ENCODE measurements at places on chromosomes 5 and 9. TPM values are rescaled to one million over a fixed set of nuclear protein-coding genes. Genes with fewer than 3 reads are reported as not detected.

- DNase-seq = no peak
Measured at GRCh38 chr5:14268738-14269137, 125.6 kb downstream of the TRIO start.

GRCh38 chr5:54882101-54882500 is 103.3 kb downstream of the ESM1 start:
- no peak for DNase-seq

GRCh38 chr5:57986761-57987341 is 473.0 kb downstream of the PLK2 start:
- no peak for DNase-seq

DNA sequence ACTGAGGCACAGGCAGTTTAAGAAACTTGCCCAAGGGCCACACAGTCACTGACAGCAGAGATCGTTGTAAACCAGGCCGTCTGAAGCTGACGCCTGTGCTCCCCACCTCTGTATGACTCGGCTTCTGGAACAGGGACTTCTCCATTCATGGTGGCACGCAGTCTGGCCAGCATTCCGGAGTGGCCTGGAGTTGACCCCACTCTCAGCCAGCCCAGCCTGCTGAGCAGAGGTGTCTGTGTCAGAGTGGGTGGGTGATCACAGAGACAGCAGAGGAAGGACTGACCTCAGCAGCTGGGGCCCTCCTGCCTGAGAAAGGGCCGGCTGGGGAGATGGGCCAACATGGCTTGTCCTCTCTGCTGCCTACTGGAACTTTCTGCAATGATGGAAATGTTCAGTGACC is 12.6 kb downstream of the LRSAM1 start:
- DNase-seq = no peak

DNA sequence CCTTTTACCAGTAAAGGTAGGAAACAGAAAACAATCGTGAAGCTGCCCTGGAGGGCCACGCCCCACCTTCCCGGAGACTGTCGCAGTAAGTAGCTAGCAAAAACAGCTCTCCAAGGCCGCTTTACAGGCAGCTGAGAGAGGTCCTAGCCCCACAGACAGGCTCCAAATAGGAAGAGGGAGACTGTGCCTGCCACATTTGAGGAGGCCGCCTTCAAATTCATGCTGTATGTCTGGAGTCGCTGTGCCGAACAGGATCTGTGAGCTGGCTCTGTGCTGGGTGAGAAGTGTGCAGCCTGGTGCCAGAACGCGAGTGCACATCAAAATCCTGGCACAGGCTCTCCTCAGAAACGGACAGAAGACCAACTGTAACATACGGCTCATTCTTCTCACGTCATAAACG is 582.2 kb downstream of the CETN3 start:
- DNase-seq = no peak

GRCh38 chr5:39775797-39776365 is 351.1 kb upstream of the DAB2 start:
- no peak for DNase-seq

DNA sequence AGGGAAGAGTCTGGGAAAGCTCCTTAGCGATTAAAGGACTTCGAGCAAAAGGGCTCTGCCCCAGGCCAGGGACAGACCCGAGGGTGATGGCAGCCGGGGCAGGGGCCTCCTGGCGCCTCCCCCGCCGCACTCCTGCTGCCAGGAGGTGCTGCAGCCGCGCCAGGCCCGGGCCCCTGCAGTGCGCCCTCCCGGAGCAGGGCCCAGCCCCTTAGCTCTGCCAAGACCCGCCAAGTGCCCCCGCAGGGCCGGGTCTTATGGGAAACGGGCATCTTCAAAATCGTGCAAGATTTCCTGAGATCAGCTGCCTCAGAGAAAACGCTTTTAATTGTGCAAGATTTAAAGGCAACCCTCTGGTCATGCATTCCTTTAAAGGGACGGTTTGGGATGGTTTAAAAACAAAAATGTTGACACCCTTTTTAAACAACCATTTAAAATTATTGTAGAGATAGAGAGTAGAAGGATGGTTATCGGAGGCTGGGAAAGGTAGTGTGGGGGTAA is 52.4 kb downstream of the CDC14B start:
- DNase-seq = no peak

DNA sequence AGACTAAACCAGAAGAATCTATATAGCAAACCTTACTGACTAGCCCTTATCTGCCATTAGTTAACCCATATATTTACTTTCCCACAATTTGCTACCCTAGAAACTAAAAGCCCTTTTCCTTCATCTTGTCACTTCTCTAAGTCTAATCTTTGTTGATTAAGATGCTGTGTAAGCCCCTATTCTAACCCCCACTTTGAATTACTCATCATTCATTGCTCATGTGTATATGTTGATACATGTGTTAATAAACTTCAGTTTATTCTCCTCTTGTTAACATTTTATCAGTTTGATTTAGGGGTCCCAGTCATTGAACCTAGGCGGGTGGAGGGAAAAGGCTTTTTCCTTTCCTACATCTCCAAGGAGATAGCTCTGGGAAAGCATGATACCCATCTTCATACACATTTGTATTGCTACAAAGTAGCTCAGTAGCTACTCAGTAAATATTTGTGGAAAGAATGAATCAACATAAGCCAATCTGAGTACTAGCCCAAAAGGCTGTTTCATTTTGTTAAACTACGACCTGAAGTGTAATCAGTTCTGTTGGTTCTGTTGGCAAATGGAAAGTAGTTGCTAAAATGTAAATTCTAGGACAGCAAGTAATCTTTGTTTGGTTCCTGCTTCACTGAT is 35.1 kb upstream of the NDFIP1 start:
- DNase-seq = no peak

DNA sequence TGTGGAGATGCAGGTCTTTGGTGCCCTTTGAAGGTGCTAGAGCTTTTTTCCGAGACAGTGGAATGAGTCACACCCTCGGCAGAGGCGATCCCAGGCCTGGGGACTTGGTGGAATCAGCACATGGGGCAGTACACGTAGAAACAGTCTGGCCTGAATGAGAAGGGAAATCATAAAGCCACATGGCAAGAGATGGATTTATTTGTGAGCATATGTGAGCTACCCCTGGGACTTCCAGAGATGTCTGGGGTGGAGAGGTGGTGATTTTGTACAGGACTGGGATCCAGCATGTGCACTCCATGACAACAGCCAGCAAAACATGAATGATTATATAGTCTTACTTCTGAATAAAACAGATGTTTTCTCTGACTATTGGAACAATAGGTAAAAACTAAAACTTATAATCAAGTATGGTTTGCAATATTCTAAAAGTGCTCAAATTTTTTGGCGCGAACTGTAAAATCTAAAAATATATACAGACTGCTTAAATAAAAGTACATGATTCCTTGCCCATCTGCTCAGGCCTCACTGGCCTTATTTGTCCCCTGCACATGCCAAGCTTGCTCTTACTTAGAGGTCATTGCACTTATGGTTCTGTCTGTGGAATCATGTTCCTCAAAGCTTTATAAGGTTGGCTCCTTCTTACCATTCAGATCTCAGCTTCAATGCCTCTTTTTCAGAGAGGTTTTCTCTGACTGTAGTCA is 54.7 kb upstream of the SMARCA2 start:
- DNase-seq = no peak

DNA sequence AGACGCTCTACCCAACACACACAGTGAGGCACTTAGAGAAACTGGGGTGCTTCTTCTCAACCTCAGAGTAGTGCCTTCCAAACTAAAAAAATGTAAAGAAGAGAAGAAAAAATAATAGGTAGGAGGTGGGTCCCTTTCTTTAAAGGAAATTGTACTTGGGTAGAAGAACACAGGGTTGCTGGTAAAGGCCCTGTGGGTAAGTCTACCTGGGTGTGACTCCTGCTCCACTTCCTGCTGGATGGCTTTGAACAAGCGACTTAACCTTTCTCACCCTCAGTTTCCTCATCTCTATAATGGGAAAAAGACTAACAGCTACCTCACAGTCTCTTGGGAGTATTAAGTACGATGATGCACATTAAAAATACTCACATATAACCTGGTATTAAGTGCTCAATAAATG is 32.1 kb upstream of the GLRA1 start:
- no peak for DNase-seq

- no peak for DNase-seq
Measured at GRCh38 chr9:107973451-107973850, 483.9 kb upstream of the KLF4 start.

DNA sequence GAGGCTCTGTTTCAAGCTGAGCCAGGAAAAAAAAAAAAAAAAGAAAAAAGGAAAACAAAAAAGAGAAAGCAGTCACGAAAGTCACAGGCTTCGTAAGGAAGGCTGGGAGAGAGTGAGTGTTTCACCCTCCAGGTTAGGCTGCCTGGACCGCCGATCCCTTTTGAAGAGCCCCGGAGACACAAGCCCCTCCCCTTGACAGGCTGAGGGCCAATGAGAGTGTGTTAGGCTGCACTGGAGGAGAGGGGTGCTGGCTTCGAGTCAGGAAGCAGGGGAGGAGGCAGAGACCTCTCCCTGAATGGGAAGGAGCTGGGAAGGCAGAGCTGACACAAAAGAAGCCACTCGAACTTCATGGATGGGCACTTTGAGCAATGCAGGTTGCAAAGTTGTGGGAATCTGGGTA is at the start of gene NMUR2:
NMUR2 (minus strand) TSS at position 135 of the 400 bp plus-strand sequence. CDS start 166 bp downstream, outside the sequence.
- no peak for DNase-seq

GRCh38 chr9:132283863-132284262 is 70.9 kb downstream of the SETX start:
- DNase-seq = no peak

GRCh38 chr9:126457175-126457547 is 130.5 kb downstream of the MVB12B start:
- DNase-seq = no peak

- DNase-seq = no peak
Measured at GRCh38 chr5:20157089-20157488, 169.1 kb upstream of the CDH18 start.

- no peak for DNase-seq
Measured at GRCh38 chr9:76330034-76330433, 64.2 kb downstream of the RFK start.

- DNase-seq = no peak
Measured at GRCh38 chr9:129343424-129344375, 165.6 kb upstream of the IER5L start.

MAMDC4 gene
- total RNA-seq = 16.1 TPM

CDC26 gene
- total RNA-seq = 38.1 TPM

FAM221B gene
- not detected for total RNA-seq

SPINK6 gene
- not detected for total RNA-seq

CCDC192 gene
- not detected for total RNA-seq

ZNF169 gene
- 5.1 TPM for total RNA-seq

MEIKIN gene
- total RNA-seq = 1.4 TPM

PCA3 gene
- not detected for total RNA-seq

ARL14EPL gene
- total RNA-seq = not detected

PAM gene
- 37.6 TPM for total RNA-seq

QRFP gene
- not detected for total RNA-seq

Measured in activated naive CD4-positive, alpha-beta T cell treated with anti-CD3 and anti-CD28 coated beads for 36 hours (primary cell).